GM12865 (cell line): ENCODE measurements at places on chromosomes 4 and X.

DNA sequence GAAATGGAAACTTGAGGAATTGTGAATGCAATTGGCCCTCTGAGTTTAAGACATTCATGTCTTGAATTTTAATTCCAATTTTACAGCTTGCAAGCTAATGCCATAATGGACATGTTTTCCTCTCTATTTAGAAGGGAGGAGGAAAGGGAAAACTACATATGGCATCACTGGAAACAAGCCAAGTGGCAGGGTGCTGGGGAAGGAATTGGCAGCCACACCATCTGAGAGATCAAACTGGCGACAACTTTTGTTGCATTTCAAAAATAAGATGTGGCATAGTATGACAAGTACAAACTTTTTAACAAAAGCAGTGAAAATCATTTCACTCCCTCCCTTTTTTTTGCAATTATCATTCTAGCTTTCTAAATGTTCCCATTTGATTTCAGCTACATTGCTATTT, 615.6 kb downstream of the CENPC start:
- DNase-seq: no peak

- DNase-seq: no peak
Observed at GRCh38 chrX:104315555-104315954, 60.8 kb upstream of the ESX1 start.

DNA sequence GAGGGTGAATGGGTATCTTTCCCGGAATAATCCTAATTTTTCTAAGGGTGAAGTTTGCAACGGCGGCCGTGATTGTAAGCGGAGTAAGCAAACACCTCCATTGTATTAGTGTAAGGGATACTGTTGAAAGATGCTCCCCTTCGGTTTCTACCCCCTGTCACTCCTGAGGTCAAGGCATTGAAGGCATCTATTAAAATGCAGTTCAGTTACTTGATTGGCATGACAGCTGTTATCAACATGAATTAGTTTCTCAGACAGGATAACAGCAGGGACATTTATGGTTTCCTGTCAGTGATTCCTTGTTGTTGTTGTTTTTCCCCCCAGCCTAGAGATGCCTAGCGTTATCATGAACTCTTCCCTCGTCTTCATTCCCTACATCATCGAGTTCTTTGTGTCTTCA, 552 bp downstream of the SLC25A14 start:
- DNase-seq: no peak

DNA sequence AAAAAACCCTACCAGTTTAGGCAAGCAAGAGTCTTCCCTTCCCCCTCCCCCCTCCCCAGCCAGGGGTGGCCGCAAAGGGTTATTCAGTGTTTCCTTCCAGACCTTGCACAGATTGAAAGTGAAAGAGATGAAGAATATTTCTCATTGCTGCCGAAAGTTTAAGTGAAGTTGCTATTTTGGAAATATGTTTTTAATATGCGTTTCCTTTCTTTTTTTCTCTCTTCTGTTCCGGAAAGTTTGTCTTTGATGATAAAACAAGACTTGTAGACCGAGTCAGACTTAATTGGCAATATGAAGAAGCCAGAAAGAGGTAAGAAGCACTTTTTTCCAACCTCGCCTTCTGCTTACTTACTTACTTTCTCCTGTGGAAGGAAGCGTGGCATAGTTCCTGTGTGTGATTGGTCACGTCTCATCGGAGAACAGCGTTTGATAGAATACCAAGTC, 58.5 kb upstream of the CLCN4 start:
- peak; percentile 72 for DNase-seq

- DNase-seq: peak; percentile 49
Observed at GRCh38 chr4:55554453-55555030, 7.8 kb upstream of the CLOCK start.

DNA sequence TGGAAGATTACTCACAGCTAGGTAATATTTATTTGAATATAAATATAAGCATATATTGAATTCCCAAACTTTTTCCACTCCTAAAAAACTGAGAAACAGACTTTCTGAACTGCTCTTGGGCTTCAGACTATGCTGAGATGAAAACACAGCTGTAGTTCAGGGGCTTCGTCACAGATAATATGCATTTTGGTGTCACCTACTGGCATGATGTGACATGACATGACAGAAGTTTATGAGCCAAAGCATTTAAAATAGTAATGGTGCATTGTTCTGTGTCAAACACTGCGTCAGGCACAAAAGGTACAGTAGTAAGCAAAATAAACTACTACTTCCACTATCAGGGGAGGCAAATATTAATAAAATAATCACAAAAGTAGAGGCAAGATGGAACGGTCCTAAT, 171.3 kb downstream of the BTC start:
- DNase-seq: peak; percentile 49

GRCh38 chrX:48508400-48509244, at the start of gene PORCN:
Gene PORCN (plus strand): TSS chrX:48508992. CDS start chrX:48509821, 829 bp downstream.
- DNase-seq: peak; percentile 88
